ENCODE measurements at places on chromosomes 1 and 21. TPM values are rescaled to one million over a fixed set of nuclear protein-coding genes. Genes with fewer than 3 reads are reported as not detected.
A peak's percentile ranks its signal among the peaks of the same experiment; 100 is the strongest.

DNA sequence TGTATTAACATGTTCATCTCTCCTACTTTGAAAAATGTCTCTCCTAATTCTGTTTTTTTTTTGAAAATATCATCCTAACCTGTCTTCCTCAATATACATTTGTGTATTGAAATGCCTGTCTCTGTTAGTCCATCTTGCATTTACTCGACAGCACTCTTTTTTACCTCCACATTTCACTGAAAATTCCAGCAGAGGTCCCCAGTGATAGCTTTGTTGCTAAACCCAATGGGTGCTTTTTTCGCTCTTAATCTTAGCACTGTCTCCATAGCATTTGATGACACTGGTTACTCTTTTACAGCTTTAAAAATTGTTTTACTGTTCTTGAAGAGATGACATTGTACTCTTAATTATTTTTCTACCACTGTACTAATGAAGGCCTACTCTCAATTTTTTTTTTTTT lies 10.8 kb downstream of the OSBPL9 start:
- no peak for DNase-seq

DNA sequence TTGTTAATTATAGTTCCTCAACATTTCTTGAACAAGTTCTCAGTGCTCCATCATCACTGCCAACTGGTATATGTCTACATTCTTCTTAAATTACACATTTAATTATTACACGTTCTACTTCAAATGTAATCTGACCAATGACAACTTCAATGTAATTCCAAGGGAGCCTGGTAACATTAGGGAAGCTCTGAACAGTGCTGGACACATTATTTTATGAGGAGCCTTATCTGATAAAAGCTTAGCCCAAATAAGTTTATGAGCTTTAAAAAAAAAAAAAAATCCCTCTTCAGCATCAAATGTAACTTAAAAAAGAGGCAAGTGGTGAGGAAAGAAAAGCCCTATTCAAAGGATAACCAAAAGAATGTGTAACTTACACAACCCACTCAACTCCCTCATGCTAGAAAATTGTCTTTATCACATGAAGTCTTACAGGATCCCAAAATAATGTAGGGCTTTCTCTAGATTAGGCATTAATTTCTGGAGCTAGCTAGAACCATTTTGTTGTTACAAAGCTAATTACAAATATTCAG lies 35.2 kb upstream of the ABCA4 start:
- no peak for DNase-seq

GRCh38 chr21:43792406-43792805 lies 3.0 kb downstream of the RRP1 start:
- no peak for DNase-seq

DNA sequence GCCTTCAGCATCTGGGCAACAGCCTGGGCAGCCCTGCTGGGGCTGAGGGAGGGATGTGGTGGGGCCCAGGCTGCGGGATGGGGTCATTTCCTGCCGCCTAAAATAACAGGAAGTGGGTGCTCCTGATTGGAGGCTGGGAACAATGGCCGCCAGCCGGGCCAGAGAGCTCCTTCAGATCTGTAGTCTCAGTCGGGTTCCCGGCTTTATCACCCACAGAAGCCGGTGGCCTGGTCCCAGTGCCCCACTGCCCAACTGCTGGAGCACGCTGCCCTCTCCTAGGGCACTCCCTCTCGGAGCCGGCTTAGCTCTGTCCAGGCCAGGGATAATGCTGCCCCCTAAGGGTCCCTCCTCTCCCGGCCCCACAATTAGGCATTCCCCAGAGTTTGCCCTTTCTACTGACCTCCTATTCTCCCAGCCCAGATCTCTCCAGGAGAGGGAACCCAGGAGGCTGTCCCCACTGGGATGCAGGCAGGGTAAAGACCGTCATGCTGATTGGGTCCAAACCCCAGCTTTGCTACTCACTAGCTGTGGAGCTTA lies 5.1 kb downstream of the MAP7D1 start:
- peak; percentile 84 for DNase-seq

- no peak for DNase-seq
Observed at GRCh38 chr1:190658907-190659306, 181.2 kb upstream of the BRINP3 start.

GRCh38 chr1:54810153-54810942 lies 9.2 kb upstream of the TTC22 start:
- no peak for DNase-seq

- no peak for DNase-seq
Observed at GRCh38 chr1:58287894-58288623, 258.5 kb downstream of the OMA1 start.

- DNase-seq, result no peak
Observed at GRCh38 chr1:45922813-45923212, 119.4 kb downstream of the MAST2 start.

The COPA gene
- total RNA-seq, result 146 TPM
